RWPE2 (cell line): ENCODE measurements at places on chromosomes 4 and X.
A peak's percentile ranks its signal among the peaks of the same experiment; 100 is the strongest.

DNA sequence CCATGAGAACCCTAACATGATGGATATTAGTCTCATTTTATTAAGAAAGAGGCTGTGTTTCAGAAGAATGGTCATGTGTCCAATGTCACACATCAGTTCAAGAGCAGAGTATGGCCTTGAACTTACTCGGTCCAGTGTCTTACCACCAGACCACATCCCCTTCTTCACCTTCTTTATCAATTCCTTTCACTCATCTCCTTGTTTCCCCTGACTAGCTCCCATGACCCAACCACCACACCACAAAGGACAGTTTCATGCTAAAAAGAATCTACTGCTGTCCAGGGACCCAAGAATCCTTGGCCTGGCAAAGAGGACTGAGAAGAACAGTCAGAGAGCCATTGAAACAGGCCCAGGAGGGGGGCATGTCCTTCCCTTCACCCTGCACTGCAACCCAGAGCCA, 33.6 kb upstream of the MSN start:
- DNase-seq, result no peak
- H3K36me3 ChIP-seq, result no peaks in the 10 kb centered on the region
- H3K27ac ChIP-seq, result no peak overlapping the region
- no peaks in the 10 kb centered on the region for H3K4me1 ChIP-seq
- H3K27me3 ChIP-seq, result no peaks in the 10 kb centered on the region

- no peak for DNase-seq
- no peaks in the 10 kb centered on the region for H3K36me3 ChIP-seq
- H3K27me3 ChIP-seq, result no peaks in the 10 kb centered on the region
- peaks cover 14% of the 10 kb centered on the region for H3K4me1 ChIP-seq
Observed at GRCh38 chr4:4667622-4668081, 125.8 kb upstream of the STX18 start.

DNA sequence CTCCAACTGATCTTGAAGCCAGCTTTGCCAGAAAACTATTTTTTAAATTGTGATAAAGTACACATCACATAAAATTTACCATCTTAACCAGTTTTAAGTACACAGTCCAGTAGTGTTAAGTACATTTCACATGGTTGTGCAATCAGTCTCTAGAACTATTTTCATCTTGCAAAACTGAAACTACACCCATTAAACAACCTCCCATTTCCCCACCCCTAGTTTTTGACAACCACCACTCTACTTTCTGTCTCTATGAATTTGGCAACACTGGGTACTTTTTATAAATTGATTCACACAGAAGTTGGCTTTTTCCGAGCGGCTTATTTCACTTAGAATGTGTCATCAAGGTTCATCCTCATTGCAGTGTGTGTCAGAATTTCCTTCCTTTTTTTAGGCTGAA, 31.0 kb downstream of the TRPC5 start:
- no peak for DNase-seq
- H3K27ac ChIP-seq, result no peak overlapping the region
- no peaks in the 10 kb centered on the region for H3K4me1 ChIP-seq
- no peaks in the 10 kb centered on the region for H3K27me3 ChIP-seq

DNA sequence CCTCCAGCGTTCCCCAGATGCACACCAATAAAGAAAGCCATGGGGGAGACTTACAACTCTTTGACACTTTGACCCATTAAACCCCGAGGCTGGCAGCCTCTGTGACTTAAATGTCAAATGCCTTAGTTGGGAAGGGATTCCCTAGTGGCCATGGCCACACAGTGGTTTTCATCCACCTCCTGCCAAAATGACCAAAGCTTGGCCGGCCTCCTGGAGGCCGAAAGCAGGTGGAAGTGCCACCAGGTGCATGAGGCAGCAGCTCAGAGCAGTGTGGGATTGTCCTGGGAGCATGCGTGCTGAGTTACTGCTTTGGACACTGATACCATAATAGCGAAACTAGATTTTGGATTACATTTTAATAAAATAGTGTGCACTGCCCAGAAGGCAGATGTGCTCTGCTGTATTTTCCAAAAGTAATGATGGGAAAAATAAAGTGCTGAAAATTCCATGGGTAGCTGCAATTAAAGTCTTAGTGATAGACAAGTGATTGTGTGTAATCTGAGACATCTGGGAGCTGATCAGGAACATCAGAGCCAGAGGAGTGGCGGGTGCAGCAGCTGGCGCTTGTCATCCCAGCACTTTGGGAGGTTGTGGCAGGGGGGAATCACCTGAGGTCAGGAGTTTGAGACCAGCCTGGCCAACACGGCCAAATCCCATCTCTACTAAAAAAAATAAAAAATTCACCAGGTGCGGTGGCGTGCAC, 39.8 kb upstream of the TADA2B start:
- no peak for DNase-seq
- peak overlapping the region; percentile 87 for H3K27ac ChIP-seq

GRCh38 chrX:71195964-71196649, 26.9 kb upstream of the GJB1 start:
- no peaks in the 10 kb centered on the region for H3K36me3 ChIP-seq
- no peak overlapping the region for H3K27ac ChIP-seq
- DNase-seq, result no peak
- no peaks in the 10 kb centered on the region for H3K4me1 ChIP-seq

DNA sequence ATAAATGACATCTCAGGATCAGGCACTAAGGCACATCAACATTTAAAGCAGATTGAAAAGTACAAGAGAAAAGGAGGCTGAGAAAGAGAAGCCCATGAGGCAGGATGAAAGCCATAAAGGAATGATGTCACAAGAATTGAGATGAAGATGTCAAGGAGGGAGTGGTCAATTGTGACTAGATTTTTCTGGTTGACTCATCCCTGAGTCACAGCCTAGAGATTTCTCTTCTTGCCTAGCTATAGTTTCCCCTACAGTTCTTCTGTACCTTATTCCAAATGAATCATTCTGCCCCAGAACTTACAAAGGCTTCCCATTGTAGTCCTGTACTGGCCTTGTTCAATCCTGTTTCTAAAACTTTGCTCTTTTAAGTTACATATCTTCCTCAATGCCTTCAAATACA, 3.4 kb upstream of the USP53 start:
- H3K27ac ChIP-seq, result peak overlapping the region; percentile 93
- DNase-seq, result no peak
- H3K4me1 ChIP-seq, result peaks cover 26% of the 10 kb centered on the region
- H3K4me3 ChIP-seq, result no peak overlapping the region
- H3K36me3 ChIP-seq, result no peaks in the 10 kb centered on the region
- H3K27me3 ChIP-seq, result no peaks in the 10 kb centered on the region
